ENCODE measurements at places on chromosomes 11 and 22. TPM values are rescaled to one million over a fixed set of nuclear protein-coding genes. Genes with fewer than 3 reads are reported as not detected.

The OR8G1 gene
- total RNA-seq = not detected

The MMP1 gene
- not detected for total RNA-seq

The NEFH gene
- 5.1 TPM for total RNA-seq

The MS4A15 gene
- total RNA-seq = not detected

The PAMR1 gene
- 1.1 TPM for total RNA-seq

The OR52E8 gene
- not detected for total RNA-seq

The SPATA19 gene
- not detected for total RNA-seq

The ADM gene
- 45.8 TPM for total RNA-seq
